ENCODE measurements at places on chromosomes 4 and X. TPM values are rescaled to one million over a fixed set of nuclear protein-coding genes. Genes with fewer than 3 reads are reported as not detected.
A peak's percentile ranks its signal among the peaks of the same experiment; 100 is the strongest.

DNA sequence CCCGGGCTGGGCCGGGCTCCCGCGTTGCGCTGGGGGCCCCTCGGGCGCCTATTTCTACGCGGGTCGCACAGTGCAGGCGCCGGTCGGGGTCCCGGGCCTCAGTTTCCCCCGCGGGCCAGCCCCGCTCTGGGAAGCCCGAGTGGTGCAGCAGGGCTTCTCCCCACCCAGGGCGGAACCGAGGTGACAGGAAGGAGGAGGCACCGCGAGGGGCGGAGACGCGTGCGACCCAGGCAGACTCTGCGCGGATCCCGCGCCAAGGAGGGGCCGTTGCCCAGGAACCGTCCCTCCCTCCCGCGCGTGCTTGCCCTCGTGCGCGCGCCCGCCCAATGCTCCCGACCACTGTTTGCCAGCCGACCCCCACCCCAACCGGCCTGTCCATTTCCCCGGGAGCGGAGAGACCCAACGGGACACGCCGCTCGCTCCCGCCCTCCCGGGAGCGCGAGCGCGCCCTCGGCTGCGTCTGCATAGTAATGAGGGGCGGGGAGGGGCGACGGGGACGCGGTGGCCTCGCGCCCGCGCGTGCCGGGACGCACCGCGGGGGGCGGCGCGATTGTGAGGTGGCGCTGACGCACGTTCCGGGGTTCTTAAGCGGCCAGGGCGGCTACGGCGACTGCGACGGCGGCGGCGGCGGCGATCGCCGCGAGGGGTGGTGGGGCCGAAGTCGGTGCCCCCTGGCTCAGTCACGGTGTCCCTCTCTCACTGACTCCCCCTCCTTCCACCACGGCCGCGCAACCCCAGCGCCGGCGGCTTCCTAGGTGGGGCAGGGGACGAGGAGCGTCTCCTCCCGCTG, at the start of gene CPEB2:
Gene CPEB2 (plus strand): TSS at position 613 of the 790 bp plus-strand sequence. CDS start 193 bp downstream, outside the sequence.
- peak; percentile 97 for DNase-seq

The ATP8A1 gene
- 41.1 TPM for total RNA-seq

The SMPX gene
- not detected for total RNA-seq

The PAGE5 gene
- not detected for total RNA-seq

- DNase-seq: no peak
These were observed 45.5 kb upstream of the CYP2U1 start for GRCh38 chr4:107885865-107886264.

The GC gene
- not detected for total RNA-seq

- peak; percentile 51 for DNase-seq
These were observed 12.8 kb upstream of the ASMTL start for GRCh38 chrX:1465286-1466231.

DNA sequence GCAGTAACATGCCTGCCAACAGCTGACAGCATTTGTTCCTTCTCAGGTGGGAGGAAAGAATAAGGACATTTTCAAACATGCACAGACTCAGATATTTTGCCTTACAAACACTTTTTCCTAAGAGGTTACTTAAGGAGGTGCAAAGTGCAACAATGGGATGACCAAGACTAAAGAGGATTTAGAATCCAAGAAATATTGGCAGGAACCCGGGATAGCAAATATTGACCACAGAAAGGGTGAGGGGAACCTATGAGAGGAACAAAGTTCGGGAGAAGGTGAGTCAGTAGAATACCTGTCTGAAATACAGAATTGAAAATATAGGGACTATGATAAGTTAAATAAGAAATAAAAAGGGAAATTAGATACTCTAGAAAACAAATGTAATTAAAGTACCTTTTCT, 321.9 kb upstream of the EMCN start:
- no peak for DNase-seq

DNA sequence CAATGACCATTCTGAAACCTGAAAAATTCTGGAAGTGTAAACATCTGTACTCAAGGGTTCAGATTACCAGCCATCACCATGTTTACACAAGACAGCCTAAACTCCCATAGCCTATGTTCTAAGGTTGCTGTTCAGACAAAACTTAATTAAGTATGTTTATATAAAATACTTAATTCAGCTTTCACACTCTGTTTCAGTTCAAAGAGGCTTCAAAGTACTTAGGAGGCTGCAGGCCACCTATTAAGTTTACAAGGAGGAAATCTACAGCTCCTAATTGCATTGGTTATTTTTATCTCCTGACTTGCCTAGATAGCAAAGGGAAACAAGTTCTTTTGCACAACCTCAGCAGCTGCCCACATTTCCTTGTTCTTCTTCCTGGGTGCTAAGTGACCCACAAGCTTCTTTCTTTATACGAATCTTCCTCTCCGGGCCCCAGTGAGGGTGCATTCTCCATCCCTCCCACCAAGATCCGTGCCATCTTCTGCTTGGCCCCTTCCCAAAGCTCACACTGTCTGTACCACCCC, 2.0 kb downstream of the GAK start:
- DNase-seq: no peak

The MID1 gene
- 41.4 TPM for total RNA-seq

The SOX3 gene
- not detected for total RNA-seq

The GAGE12E gene
- not detected for total RNA-seq

The TMEM154 gene
- total RNA-seq: 1.5 TPM

The IL1RAPL1 gene
- not detected for total RNA-seq

DNA sequence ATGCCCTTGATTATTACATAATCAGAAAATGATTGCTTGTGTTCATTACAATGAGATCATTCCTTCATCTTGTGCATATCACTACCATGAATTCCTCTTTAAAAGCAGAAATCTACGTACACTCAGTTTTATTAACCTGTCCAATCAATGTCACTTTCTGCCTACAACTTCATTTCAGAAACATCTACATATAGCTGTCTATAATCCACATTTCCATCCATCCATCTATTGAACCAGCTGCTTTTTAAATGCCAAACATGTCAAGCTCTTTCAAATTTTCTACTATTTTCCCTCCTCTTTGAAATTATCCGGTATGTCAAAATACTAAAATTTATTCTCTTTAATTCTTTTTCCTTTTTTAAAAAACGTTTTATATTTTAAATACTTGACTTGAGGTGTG, 462.0 kb downstream of the GABRG1 start:
- no peak for DNase-seq

GRCh38 chrX:100674705-100675104, 30.7 kb downstream of the SRPX2 start:
- DNase-seq: no peak

- no peak for DNase-seq
These were observed 62.4 kb downstream of the NPFFR2 start for GRCh38 chr4:72094059-72094797.

- no peak for DNase-seq
These were observed 4.3 kb downstream of the MAEA start for GRCh38 chr4:1293991-1294390.

The MAGEA12 gene
- not detected for total RNA-seq

GRCh38 chr4:5930876-5931275, 38.0 kb upstream of the CRMP1 start:
- no peak for DNase-seq

The CXCL9 gene
- 0.75 TPM for total RNA-seq

The GRIA3 gene
- 0.51 TPM for total RNA-seq

DNA sequence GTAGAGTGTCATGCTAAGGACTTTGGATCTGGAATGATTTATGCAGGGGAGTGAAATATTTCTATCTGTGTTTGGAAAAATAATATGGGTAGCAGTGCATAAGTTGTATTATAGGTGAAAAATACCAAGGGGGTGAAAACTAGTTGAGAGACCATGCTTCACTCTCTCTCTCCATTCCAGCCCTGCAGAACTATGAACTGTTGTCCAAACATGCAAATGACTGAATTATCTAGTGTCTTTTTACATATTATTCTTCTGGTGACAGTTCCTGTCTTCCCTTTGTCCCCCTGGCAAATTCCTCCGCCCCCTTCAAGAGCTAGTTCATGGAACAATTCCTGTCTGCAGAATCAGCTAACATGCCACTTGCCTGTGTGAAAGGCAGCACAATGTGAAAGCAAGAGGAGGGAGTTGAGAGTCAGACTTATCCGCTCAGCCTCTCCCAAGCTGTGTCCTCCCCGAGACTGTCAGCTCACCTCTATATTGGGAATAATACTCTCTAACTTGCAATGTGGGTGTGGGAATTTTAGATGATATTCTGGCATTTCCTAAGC, 2.3 kb downstream of the PF4 start:
- no peak for DNase-seq

DNA sequence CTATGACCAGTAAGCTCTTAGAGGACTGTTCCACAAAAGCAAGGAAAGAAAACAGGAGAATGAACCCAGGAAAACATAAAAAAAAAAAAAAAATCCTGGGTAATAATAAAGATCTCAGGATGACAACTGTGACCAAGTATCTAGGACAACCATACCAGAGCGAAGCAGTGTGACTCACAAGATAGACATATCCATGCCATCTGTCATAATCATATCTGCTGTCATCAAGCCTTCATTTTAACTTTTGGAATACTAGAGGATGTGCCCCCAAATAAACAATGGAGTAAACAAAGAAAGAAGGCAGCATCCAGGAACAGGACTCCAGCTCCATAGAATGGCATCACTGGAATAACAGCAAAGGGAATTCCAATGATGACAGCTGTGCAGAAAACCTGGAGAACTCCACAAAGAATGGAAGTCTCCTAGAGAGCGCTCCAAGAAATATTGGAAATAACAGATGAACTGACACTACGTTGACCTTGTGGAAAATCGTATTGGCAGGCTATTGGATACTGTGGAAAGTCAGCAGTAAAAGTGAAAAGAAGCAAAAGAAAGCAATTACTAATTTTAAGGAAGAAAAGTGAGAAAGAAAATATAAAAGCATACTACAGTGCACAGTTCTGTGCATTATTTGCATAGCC, 35.3 kb downstream of the HPGDS start:
- no peak for DNase-seq

GRCh38 chrX:19532709-19533108, 17.4 kb upstream of the MAP3K15 start:
- DNase-seq: no peak

All from mucosa of descending colon (tissue), 3 donors.